ENCODE measurements at places on chromosomes 4 and X. TPM values are rescaled to one million over a fixed set of nuclear protein-coding genes. Genes with fewer than 3 reads are reported as not detected.
A peak's percentile ranks its signal among the peaks of the same experiment; 100 is the strongest.

The SLC6A14 gene
- not detected for total RNA-seq

The RAB33A gene
- 18.3 TPM for total RNA-seq

The KLHL4 gene
- 3.5 TPM for total RNA-seq

The FRAS1 gene
- 1.8 TPM for total RNA-seq

The PFKFB1 gene
- not detected for total RNA-seq

The RNF212 gene
- total RNA-seq, result 0.66 TPM

The CXCL3 gene
- total RNA-seq, result 2.5 TPM

The ARSD gene
- total RNA-seq, result 30.7 TPM

The PABPC4L gene
- 0.77 TPM for total RNA-seq

The NDP gene
- total RNA-seq, result 5.3 TPM

The ANKRD37 gene
- total RNA-seq, result 3.3 TPM

The MGAT4D gene
- not detected for total RNA-seq

The LANCL3 gene
- total RNA-seq, result not detected

The CCNA2 gene
- total RNA-seq, result 1.3 TPM

The FSTL5 gene
- total RNA-seq, result not detected

The SLC49A3 gene
- 3.9 TPM for total RNA-seq

The FAM241A gene
- 1.2 TPM for total RNA-seq

The ASB11 gene
- total RNA-seq, result not detected

The RIBC1 gene
- 0.77 TPM for total RNA-seq

GRCh38 chr4:8541981-8542715, 38.0 kb upstream of the GPR78 start:
- no peak for DNase-seq

DNA sequence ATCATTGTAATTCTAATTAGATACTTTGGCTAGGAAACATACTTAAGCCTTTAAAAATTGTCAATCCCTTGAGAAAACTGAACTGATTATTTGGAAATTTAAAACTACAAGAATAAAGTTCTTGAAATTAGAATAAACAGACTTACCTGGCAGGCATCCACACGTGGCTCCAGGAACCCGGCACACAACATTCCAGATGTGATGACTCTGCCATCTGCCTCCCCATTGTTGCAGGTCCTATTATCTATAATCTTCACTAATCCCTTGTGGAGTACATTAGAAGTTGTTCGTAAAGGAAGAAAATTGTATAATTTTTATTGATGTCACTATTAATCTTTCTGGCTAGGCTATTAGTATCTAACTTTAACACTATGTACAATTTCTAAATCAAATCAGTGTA, 16.2 kb upstream of the GNRHR start:
- no peak for DNase-seq

- DNase-seq, result no peak
These were observed 5.6 kb downstream of the CETN2 start for GRCh38 chrX:152824841-152825374.

DNA sequence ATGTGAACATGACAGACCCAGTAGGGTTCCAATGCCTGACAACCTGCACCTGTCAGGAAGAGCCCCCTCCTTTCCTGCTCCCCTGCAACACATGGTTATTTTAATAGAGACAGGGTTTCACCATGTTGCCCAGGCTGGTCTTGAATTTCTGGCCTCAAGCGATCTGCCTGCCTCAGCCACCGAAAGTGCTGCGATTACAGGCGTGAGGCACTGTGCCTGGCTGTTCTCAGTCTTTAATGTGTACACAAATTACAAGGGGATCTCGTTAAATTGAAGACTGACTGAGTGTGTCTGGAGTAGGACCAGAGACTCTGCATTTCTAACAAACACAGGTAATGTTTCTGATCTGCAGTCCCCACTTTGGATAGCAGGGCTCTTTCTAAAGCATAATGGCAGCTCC, 55.4 kb downstream of the NPNT start:
- no peak for DNase-seq

GRCh38 chr4:152945639-152946038, 9.5 kb downstream of the FHDC1 start:
- no peak for DNase-seq

DNA sequence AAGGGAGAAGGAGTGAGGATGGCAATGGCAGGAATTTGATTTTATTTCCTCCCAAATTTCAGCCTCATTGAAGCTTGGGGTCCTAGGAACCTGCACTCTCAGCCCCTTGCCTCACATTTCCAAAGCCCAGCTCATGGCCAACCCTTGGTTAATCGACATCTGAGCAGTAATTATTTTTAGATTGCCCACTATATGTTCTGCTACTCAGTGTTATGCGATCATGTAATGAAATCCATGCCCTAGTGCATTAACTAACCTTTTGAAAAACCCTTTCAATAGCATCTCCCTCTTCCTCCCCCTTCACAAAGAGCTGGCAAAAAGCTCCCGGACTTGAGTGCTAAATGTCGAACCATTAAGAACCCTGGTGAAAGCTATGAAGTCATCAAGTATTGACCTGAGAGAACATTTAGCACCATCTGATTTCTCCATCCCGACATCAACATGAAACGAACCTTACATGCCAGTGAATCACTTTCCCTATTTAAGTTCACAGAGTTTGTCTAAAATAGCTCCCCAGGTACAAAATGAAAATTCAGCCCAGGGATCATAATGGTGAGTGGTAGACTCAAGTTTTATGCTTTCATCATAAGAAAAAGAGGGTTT, 59.2 kb upstream of the RPS6KA3 start:
- DNase-seq, result no peak

GRCh38 chr4:117357437-117357836, 272.1 kb upstream of the TRAM1L1 start:
- no peak for DNase-seq

GRCh38 chrX:39935411-39936064, 162.2 kb downstream of the BCOR start:
- DNase-seq, result no peak

- DNase-seq, result no peak
These were observed 33.7 kb downstream of the TKTL1 start for GRCh38 chrX:154329294-154329693.

GRCh38 chr4:7816771-7817170, 122.9 kb downstream of the AFAP1 start:
- DNase-seq, result no peak

- DNase-seq, result no peak
These were observed 35.8 kb downstream of the MBNL3 start for GRCh38 chrX:132452911-132453550.

DNA sequence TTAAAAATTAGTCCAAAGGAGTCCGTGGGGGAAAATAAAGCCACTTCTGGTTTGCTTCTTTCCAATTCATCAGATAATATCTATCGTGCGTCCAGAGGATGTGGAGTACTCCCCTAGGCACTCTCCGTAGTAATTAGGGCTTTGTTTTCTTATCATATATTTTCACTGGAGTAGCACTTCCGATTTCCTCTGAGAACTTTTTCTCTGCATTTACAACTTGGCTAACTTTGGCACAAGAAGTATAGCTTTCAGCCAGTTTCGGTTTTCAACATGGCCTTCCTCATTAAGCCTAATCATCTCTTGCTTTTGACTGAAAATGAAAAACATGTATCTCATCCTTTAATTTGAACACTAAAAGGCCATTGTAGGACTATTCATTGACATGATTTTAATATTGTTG, 80.5 kb downstream of the CASP3 start:
- DNase-seq, result no peak

- DNase-seq, result no peak
These were observed 27.2 kb upstream of the FMR1NB start for GRCh38 chrX:147953976-147954375.

DNA sequence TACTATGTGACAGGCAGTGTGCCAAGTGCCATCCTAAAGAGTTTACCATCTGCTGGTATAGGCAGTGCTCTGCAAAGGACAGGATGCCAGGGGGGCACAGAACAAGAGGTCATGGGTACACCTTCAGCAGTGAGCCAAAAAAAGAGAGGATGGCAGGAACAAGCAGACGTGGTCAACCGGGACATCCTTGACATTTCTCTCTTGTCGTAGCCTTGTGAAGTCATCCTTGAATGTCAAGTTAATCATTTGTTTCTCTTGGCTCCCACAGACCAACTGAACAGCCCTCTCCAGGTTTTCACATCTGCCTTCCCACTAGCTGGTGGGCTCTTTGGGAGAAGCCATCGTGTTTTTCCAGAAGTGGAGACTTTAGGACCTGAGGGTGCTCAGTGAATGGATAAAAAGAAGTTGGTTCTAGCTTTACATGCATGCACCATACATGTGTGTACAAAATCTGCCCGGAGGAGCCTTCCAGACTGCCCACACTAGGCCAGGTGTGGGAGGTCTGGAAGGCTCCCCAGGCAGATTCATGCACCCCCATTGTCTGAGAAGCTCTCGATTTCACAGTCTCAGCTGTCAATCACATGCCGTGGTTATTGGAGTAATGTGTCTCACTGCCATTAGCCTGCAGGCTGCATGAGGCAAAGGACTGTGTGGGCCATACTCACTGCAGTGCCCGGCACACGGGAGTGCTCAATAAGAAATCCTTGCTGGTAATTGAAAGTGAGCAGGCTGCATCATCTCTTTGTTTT, 16.4 kb downstream of the PNMA6F start:
- no peak for DNase-seq

GRCh38 chr4:8272472-8273428, 3.2 kb downstream of the HTRA3 start:
- no peak for DNase-seq

- DNase-seq, result no peak
These were observed 219.5 kb upstream of the DKK2 start for GRCh38 chr4:107255596-107255995.

- DNase-seq, result no peak
These were observed 16.4 kb downstream of the OTC start for GRCh38 chrX:38368774-38369173.

- peak; percentile 19 for DNase-seq
These were observed 33.7 kb upstream of the MSL3 start for GRCh38 chrX:11724122-11725017.

DNA sequence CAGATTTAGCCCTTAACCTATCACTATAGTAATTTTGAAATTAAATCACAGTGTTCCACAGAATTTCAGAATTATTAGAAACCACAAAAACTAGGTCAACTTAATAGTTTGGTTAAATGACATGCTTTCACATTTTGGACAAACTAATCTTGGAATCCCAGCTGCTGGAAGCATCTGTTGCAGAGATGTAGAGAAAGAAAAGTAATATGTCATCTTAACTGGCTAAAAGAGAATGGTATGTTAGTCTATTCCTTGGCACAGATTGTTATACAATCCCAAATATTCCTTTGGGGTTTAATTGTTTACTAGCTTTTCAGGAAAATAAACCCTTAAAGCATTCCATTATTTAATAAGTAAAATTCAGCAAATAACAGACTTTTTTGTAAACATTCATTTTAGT, 519.9 kb downstream of the IL15 start:
- DNase-seq, result no peak

DNA sequence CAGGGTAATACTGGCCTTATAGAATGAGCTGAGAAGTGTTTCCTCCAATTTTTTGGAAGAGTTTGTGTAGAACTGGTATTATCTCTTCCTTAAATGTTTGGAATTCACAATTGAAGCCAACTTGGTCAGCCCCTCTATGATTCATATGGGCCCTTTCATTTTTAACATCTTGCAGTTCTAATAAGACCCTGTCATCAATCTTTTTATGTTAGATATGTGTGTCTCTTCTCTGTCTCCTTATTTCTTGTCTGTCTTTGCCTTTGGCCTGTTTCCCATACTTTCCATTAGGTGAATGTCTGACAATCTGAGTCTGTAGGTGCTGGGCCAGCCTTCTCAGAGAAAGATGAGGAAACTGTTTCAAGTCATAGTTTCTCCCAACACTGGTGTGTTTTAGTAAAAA, 88.7 kb downstream of the SLC16A2 start:
- DNase-seq, result no peak

GRCh38 chrX:154458954-154459778, 1.1 kb downstream of the PLXNA3 start:
- no peak for DNase-seq

- no peak for DNase-seq
These were observed 28.6 kb downstream of the BEX3 start for GRCh38 chrX:103405009-103405333.

DNA sequence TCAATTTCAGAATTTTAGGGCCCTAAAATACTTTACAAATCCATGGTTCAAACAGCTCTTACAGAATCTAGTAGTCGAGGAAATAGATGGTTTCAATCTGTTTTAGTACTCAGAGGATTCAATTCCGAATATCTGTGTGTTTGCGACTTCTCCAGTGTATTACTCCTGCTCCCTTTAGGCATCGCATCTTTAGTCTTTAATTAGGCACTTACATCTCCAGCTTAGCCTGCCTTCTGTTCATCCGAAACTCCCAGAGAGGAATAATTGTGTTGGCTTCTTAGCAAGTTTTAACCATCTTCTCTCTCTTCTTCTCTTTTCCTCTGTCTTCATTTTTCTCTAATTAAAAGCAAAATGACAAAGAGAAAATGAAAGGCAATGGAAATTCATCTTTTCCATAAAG, 1901.3 kb upstream of the TENM3 start:
- DNase-seq, result no peak

- no peak for DNase-seq
These were observed 980.9 kb upstream of the DIAPH2 start for GRCh38 chrX:95703696-95704095.

GRCh38 chr4:128825226-128825625, 15.7 kb downstream of the JADE1 start:
- DNase-seq, result no peak

GRCh38 chr4:13355111-13355880, 128.8 kb downstream of the RAB28 start:
- DNase-seq, result peak; percentile 27

- DNase-seq, result no peak
These were observed 86.4 kb upstream of the SORBS2 start for GRCh38 chr4:185898413-185898812.

DNA sequence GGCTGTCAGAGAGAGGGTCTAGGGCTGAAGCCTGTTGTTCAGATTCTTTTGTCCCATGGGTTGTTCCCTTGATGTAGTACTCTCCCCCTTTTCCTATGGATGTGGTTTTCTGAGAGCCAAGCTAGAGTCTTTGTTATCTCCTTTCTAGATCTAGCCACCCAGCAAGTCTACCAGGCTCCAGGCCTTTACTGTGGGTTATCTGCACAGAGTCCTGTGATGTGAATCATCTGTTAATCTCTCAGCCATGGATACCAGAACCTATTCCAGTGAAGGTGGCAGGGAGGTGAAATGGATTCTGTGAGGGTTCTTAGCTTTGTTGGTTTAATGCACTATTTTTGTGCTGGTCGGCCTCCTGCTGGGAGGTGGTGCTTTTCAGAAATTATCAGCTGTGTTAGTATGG, 109.5 kb downstream of the PRR32 start:
- no peak for DNase-seq

Measured in fibroblast of lung (primary cell).